ENCODE measurements at places on chromosomes 4 and X. TPM values are rescaled to one million over a fixed set of nuclear protein-coding genes. Genes with fewer than 3 reads are reported as not detected.

Gene RBMX2
- total RNA-seq: 27.1 TPM

Gene CLCN4
- total RNA-seq: 2.4 TPM

Gene SMR3B
- total RNA-seq: not detected

Gene RIBC1
- total RNA-seq: 0.26 TPM

Gene CFAP47
- total RNA-seq: not detected

Gene DCAF4L1
- 0.26 TPM for total RNA-seq

Gene CENPI
- total RNA-seq: 1.6 TPM

Gene CPLX1
- total RNA-seq: not detected

Gene BRS3
- total RNA-seq: not detected

Gene APLN
- under 0.01 TPM for total RNA-seq

Gene NSG1
- total RNA-seq: 4.1 TPM

Gene SPANXN4
- total RNA-seq: not detected

Gene USP17L13
- not detected for total RNA-seq

Gene ZBED1
- 11.6 TPM for total RNA-seq

Gene PDGFRA
- 2.1 TPM for total RNA-seq

Gene RPS6KA6
- total RNA-seq: 6.0 TPM

Gene HSFX3
- total RNA-seq: not detected

Gene MID2
- total RNA-seq: 28.8 TPM

Gene PAGE5
- not detected for total RNA-seq

Gene ATP2B3
- not detected for total RNA-seq
